ENCODE measurements at places on chromosomes 11 and 22.

DNA sequence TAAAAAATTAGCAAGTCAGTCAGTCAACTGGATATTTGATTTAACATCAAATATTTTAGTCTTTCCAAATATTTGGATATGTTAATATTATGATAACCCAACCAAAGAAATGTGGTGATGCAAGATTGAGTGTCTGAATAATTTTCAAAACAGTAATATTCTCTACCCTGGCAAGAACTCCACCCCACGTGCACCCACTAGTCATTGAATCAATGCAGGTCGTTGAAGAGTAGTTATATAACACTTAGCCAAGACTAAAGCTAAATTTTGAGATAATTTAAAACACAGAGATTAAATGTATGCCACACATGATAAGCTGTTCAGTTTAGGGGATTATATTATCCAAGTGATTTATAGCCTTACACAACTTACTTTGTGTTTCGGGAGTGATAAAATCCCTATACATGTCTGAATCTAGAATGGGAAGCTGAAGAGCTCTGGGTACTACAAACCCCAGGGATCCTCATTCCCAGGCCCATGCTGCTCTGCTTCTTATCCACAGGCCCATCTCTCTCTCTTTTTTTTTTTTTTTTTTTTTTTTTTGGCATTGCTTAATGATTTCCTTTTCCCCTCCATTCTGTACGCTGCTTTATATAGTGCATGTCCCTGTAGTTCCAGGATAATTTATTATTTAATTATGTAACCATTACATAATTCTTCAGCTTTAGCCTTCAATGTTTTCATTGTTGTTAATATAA lies 392.9 kb downstream of the NTM start:
- no peak for DNase-seq

DNA sequence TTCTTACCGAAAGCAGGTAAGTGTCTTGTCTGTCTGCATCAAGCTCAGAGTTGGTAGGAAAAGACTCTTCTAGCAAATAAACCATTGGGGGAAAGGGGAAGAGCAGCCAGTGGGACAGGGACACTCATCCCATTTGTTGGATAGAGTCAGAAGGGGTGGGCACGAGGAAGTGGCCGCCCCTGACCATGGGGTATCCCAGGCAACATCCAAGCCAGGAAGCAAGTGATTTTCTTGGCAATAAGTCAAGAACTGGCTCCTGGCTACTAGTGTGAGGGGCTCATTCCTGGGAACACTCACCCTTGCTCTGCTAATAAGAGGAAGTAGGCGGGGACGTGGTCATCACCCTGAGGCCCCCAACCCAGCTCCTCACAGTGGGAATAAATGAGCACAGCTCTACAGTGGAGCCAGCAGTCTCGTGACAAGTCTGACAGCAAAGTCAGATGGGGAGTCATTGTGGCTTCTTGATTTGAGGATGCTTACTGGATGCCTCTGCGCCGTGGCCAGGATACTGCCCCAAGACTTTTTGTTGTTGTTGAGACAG lies 6.7 kb downstream of the SLC25A18 start:
- DNase-seq: no peak

- DNase-seq: no peak
These were observed 18.7 kb upstream of the ACER3 start for GRCh38 chr11:76841923-76842452.

DNA sequence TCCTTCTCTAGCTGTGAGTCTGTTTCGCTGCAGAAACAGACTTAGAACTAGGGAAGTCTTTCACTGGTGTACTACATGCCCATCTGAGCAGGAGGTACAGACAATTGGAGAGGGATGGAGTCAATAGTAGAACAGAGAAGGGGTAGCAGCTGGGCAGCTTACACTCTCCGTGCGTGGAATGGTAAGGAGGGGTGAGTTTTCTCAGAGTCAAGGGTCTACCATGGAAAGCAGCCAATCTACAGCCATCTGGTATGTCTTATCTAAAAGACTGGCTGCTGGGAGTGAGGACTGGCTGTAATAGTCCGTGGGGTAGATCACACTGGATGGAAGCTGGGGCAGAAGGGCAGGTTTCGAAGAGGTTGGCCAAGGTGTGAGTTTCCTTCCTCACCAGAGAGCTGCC lies 137.3 kb upstream of the TENM4 start:
- no peak for DNase-seq

- DNase-seq: no peak
These were observed 16.5 kb upstream of the BMAL1 start for GRCh38 chr11:13260963-13261588.

DNA sequence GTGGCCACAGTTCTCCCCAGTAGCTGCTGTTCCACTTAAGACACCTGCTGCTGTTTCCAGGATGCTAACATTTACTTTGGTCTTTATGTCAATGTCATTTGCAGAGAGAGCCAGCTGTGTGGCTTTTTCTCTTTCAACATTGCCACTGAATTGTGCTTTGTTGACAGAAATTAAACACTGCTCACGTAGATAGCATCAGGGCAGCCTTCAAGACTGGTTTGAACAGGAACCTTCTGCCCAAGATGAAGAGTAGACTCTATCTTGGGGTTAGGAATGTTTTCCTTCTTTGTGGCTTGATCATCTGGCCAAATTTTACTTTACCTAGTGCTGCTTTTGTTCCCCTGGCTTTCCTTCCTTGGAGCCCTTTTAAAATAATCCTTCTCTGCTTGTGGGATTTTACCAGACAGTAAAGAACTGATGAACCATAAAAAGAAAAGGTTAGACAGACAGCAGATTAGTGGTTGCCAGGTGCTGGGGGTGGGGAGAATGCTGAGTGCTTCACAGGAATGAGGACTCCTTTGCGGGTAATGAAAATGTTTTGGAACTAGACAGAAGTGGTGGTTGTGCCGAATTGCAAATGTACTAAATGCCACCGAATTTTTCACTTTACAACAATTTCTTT lies 22.7 kb upstream of the XBP1 start:
- DNase-seq: no peak

GRCh38 chr22:38327396-38327795 lies 10.2 kb upstream of the CSNK1E start:
- DNase-seq: no peak

DNA sequence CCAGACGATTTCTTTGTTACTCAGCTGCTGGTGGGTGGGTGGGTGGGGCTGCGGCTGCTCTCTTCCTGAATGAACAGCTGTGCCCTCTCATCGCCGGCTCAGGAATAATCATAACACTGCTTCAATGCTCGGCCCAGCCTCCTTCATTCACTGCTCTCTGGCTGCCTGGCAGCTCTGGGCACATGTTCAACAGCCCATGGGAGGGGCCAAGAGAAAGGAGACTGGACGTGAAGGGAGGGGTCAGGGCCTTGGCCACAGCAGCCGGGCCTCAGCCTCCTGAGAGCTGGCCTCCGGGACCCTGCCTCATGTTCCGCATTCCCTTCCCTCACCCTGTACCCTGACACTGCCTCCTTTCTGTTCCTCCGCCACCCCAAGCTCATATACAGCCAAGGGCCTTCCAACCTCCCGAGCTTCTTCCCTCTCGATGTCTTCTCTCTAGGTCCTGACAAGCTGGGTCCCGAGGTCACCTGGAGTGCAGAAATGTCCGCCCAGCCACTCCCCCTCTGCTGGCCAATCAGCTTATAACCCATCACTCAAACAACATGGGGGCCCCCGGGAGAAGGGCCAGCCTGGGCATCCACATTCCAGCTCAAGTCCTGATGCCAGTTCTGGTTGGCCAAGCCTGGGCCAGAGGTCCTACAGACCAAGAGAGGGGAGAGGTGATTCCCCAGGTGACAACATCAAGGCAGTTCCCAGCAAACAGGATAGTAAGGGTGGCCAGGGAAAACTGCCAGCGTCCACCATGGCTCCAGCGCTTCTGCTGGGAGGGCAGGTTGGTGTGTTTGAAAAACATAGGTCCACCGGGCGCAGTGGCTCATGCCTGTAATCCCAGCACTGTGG lies 3.2 kb upstream of the CSDC2 start:
- no peak for DNase-seq
